NCI-H187 (cell line): ENCODE measurements at places on chromosomes 5 and 9.

DNA sequence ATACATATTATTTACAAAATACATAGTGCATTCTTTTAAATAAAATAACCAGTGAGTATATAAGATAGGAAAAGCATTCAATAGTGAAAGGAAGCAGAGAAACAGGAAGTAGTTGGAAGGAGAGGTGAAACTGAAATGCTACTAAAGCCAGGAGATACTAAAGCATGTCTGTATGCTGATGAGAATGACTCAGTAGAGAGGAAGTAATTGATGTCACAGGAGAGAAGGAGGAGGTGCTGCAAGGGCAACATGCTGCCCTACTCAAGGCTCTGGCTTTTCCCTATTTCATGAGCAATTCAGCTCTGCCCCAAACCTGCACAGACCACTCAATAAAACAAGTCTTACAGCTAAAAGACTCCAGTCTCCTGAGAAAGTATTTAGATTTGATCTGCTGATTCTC lies 108.5 kb upstream of the TXNDC8 start:
- no peak for DNase-seq

- no peak for DNase-seq
Observed at GRCh38 chr5:136073714-136074529, 45.1 kb downstream of the TGFBI start.

- DNase-seq = no peak
Observed at GRCh38 chr9:113564498-113565237, 101.1 kb downstream of the RGS3 start.

- no peak for DNase-seq
Observed at GRCh38 chr9:70679845-70680244, 265.4 kb upstream of the KLF9 start.

DNA sequence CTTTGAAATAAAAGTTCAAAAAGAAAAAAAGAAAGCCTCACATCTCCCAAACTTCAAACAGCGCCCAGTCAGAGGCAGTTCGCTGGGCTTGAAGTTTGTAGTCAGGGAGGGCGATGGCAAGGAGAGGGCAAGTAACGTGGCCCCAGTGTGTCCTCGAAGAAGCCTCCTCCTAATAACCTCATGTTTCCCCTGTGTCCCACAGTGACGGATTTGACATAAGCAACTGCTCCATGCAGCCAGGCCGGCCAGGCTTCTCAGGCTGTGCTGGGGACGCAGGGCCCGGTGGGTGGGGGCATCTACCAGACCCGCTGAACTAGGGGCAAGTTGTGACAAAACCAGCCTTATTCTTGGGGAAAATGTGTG lies 172.2 kb downstream of the ERCC6L2 start:
- DNase-seq = no peak

DNA sequence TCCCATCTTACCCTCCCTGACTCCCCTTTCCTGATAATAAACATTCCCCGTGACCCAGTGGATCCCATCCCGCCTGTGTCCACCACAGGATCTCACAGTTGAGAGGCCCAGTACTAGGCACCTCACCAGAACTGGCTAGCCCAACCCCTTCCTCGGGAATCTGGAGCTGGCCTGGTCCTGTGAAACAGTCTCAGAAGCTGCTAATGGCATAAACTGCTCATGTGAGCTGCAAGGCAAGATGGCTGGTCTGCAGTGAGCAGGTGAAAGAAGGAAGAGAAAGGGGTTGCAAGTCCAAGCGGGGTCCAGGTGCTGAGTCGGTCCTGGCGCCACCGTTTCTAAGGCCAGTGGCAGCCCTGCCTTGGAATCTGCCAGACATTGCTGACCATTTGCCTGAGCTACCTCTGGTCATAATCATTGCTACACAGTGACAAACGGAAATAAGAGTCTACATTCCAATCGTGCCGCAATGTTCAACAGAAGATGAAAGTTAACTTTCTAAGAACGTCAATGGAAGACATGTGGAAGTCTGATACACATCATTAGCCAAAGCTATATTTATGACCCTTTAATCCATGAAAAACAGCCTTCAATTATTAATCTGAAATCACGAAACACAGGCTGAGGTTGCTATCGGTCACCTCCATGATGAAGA lies 33.7 kb downstream of the DNAH5 start:
- no peak for DNase-seq

GRCh38 chr5:98608052-98608451 lies 165.4 kb upstream of the RGMB start:
- DNase-seq = no peak

DNA sequence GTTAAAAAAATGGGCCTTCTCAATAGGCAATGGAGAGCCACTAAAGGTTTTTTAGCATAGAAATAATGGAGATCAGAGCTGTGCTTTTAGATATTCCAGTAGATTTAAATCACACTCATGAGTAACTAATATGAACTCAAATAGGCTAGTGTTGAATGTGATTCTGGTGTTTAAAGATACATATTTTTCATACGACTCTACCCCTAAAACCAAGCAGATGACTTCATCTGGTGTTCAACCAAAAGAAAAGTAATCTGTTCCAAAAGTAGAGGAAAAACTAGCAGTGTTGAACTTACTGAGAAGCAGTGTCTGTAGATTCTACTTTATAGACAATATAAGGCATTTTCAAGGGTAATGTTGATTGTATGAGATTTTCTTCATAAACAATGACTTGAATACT lies 138.1 kb downstream of the TSSK1B start:
- no peak for DNase-seq

GRCh38 chr5:170523830-170524229 lies 20.0 kb downstream of the KCNIP1 start:
- DNase-seq = no peak

DNA sequence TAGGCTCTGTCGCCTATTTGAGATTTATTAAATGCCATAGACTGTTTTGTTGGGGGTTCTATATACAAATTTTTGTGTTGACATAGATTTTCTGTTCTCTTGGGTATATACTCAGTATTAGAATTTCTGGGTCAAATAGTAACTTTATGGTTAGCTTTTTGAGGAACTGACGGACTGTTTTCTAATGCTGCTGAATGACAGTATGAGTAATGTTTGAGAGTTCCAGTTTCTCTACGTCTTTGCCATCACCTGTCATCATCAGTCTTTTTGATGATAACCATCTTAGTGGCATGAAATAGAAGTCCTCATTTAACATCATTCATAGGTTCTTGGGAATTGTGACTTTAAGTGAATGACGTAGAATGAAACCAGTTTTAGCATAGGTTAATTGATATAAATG lies 60.1 kb downstream of the CCDC171 start:
- DNase-seq = no peak

DNA sequence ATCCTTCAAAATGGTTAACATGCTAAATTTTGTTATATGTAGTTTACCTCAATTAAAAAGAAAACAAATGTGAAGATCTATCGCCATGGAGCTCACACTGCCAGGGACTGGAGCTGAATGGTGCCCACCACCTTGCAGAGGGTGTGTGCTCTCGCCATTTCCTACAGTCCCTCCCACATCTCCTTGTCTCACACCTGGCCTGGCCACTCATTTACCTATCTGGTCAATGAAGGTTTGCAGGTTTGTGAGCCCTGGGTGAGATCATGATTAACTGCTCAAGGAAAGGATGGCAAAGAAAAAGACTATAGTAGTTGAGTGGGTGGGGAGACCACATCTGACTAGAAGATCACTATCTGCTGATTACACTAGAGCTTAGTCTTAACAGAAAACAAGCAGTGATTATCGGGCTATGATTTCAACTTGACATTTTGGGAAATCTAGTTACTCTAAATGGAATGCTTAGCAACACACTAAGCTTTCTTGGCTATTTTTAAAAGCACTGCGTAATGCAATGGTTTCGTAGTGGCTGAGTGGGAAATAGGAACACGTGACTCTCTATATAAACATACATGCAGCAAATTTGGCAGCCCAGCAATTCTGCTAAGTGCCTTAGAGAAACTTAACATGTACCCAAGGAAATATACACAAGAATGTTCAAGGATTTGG lies 27.3 kb downstream of the PUM3 start:
- DNase-seq = no peak

DNA sequence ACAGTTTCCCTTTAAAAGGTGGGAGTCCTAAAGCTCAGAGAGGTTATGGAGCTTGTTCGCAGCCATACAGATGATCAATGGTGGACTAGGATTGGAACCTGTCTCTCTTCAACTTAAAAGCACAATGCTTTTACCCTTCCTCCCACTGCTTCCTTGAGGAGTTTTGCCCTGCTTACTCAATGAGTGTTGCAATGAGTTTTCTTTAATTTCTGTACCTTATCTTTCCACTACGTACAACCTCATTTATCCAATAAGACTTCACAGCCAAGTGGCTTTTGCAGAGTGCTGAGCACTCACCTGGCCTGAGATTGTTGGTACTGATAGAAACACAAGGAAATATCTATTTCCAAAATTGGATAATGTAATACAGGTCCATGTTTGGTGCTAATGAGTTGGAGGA lies 64.7 kb upstream of the ANKRD55 start:
- no peak for DNase-seq

DNA sequence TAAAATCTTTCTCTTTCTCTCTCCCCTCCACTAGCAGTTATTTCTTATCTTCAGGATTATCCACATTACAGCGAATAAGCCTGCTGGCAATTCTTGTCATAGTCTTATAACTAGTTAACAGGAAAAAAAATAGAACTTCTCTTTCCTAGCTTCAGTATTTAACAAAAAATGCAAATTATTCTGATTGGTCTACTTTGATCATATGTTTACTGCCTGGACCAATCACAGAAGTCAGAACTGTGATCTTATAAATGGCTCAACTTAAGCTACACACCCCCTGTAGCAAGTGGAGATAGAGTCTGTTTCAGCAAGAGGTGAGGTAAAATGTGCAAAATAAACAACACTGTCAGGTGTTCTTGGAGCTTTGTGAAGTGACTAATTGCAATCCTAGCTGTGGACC lies 389.4 kb upstream of the TUSC1 start:
- no peak for DNase-seq

GRCh38 chr9:33750307-33750838 lies 45.0 kb upstream of the PRSS3 start:
- no peak for DNase-seq

- DNase-seq = no peak
Observed at GRCh38 chr5:133913413-133914155, 54.8 kb downstream of the C5orf15 start.

GRCh38 chr5:141560725-141561483 lies 57.9 kb downstream of the DIAPH1 start:
- peak; percentile 85 for DNase-seq

GRCh38 chr9:114448706-114449105 lies 56.6 kb downstream of the WHRN start:
- DNase-seq = no peak

- DNase-seq = no peak
Observed at GRCh38 chr9:36258996-36259533, 817 bp upstream of the GNE start.

DNA sequence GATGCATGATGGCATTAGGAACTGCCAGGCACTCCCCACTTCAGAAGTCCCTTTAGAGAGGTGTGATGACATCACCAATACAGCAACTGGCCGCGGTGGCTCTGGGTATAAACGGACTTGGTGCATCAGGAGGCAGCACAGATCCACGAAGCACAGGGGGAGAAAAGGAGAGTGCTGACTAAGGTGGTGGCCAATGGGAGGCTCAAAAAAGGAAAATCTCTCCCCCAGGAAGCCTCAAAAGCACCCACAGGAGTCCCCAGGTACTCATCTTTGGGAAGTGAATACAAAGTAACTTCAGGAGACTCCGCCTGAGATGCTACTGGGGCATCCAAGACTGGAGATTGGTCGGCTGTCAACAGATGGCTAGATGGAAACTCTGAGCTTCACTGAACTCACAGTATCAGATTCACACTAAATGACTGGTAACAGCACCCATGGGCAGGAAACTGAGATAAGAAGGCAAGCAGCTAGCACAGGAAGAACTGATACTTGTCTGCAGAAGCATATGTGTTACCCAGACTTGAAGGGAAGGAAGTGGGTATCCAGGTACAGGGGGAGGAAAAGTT lies 7.6 kb downstream of the TTC39B start:
- no peak for DNase-seq
